ENCODE measurements at places on chromosomes 11 and 22.

DNA sequence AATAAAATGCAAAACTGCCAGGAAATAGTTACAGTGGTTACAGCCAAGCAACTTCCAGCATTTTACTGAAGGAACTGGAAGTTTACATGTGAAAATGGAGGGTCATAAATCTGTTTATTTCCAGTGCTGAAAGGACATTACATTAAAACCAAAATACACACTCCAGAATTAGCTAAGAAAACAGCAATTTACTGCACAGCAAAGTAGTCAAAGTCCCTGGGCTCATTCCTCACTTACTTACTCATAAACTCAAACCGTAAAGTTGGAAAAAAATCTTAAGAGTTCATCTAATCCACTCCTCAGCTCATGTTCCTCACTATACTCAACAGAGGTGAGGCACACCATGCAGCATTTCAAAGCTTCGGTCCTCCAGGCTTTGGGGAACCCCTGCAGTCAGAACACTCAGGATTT lies 17.4 kb downstream of the CTSC start:
- no peak overlapping the region for H3K27ac ChIP-seq
- no peaks in the 10 kb centered on the region for H3K36me3 ChIP-seq

DNA sequence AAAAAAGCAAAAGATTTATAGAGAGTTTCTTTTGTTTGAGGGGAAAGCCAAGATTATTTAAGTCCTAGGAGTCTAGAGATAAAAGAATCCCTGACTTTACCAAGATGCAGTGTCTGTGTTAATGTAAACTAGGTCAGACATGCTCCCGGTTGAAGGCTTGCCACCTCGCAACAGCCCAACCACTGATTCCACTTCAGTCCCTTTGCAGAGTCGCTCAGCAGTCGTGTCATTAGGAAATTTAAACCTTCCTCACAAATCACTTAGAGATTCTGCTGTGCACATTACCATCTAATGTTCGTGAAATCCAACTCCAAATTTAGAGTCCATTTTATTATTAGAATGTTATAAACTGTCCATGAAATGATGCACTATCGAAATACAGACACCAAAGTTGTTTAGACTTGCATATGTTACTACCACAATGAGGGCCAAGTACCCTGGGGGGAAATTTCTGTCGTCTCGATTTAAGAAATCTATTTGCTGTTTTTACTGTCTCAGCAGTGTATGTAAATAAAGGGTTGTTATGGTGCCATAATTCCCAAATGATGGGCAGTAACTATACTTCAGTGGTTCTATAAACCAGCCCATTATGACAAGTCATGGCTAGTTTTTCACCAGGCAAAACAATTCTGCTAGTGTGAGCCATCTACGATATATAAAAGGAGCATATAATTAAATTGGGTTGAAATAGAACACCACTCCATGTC lies 101.4 kb upstream of the MTNR1B start:
- H3K36me3 ChIP-seq: no peaks in the 10 kb centered on the region
- no peak overlapping the region for H3K4me3 ChIP-seq
- H3K27me3 ChIP-seq: no peaks in the 10 kb centered on the region
- no peak overlapping the region for H3K27ac ChIP-seq
- peaks cover 7% of the 10 kb centered on the region for H3K4me1 ChIP-seq

DNA sequence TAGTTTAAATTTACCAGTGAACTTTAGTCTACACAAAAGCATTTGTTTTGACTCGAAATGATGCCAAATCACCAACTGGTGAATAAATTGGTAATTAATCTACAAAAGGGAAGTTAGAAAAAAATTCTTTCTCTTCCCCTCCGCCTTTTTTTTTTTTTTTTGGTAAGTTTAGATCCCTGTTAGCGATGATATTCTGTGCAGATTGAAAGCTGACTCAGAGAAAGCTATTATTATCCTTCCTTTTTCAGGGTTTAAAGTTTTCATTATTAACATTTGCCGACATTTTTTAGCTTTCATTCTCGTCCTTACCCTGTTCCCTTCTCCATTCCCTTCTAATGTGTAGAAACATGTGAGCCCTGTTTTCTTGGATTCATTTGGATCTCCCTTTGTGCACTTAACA lies 16.8 kb upstream of the NUP160 start:
- peaks cover 22% of the 10 kb centered on the region for H3K4me1 ChIP-seq
- no peak overlapping the region for H3K4me3 ChIP-seq
- DNase-seq: no peak
- no peak overlapping the region for H3K27ac ChIP-seq

- no peaks in the 10 kb centered on the region for H3K27me3 ChIP-seq
- no peak for DNase-seq
- H3K27ac ChIP-seq: no peak overlapping the region
- no peak overlapping the region for H3K4me3 ChIP-seq
Observed at GRCh38 chr22:50694099-50694605, 21.5 kb downstream of the SHANK3 start.

DNA sequence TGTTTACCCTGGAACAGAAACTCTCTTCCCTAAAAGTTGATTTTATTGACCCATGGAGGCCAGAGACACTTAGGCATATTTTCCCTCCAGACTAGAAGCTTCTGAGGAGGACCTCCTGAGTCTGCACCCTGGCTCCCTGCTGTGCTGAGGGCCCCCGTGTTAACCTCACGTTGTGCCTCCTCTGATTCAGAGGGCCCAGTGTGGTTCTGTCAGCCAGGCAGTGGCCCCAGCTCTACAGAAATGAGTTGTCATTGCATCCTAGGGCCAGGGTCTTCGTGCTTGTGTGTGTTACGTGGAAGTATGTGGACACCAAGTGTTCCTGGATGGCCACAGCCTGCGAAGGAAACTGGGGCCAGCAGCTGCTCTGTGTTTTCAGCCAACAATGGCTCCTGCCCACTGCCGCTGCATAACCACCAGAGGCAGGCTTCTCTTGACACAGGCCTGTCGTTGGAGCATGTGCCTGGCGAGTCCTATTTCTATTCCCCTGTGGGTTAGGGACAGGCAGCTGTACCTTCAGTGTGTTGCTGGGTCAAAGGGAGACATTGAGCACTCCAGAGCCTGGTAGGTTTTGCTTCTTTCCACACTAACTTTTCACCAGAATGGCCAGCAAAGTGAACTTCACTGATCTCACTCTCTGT lies 44.5 kb downstream of the MED15 start:
- H3K4me3 ChIP-seq: no peak overlapping the region
- no peaks in the 10 kb centered on the region for H3K27me3 ChIP-seq
- H3K27ac ChIP-seq: peak overlapping the region; percentile 44
- H3K36me3 ChIP-seq: peaks cover 60% of the 10 kb centered on the region
- DNase-seq: no peak

DNA sequence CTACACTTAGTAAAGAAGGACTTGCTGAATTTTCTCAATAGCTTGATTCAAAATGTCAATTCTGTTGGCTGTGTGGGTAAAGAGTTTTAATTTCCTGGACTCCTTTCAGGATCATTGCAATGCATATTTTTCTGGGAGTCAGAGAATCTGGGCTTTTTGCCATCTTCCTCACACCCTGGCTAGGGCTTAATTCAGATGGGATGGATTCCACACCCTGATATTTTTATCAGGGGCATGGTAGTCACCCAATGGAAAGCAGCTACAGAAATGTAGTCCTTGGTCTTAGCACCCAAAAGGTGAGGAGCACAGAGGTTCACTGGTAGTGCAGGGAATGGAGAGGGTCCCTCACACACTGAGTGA lies 79.3 kb downstream of the SGSM3 start:
- no peaks in the 10 kb centered on the region for H3K27me3 ChIP-seq
- H3K4me1 ChIP-seq: no peaks in the 10 kb centered on the region
- peaks cover 26% of the 10 kb centered on the region for H3K36me3 ChIP-seq
- H3K4me3 ChIP-seq: no peak overlapping the region
- H3K27ac ChIP-seq: no peak overlapping the region

DNA sequence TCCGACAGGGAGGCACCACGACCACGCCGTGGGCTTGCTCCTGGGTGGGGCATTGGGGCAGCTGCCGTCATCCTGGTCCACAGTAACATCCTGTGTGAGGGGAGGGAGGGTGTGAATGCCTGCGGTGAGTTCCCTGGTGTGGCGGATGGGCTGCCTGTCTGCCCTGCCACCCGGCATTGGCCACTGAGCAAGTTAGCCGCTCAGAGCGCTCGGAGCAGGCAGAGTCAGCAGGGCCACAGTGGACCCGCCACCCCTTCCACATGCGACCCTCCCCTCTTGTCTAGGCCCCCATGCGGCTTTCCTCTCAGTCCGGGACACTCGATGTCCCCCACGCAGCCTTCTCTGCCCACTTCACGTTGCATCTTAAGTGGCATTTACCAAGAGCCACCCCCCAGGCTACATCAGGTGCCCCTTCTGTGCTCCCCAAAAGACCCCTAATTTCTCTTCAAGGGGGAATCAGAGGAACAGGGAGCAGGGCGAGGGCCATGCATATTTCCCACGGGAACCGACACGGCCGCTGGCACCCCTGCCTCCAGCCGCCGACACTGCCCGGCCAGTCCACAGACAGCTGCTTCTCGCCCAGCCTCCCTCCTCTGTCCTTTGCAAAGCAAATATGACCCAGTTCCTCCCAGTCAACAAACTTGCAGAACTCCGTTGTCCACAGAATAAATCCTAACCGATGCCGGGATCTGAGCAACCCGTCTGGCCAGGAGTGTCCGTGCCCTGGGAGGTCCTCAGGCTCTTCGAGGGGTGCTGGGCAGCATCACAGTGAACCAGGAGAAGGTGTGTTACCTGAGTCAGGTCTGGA lies 1482.1 kb downstream of the TBC1D22A start:
- DNase-seq: no peak
- peaks cover 53% of the 10 kb centered on the region for H3K4me1 ChIP-seq
- no peaks in the 10 kb centered on the region for H3K36me3 ChIP-seq
- H3K27me3 ChIP-seq: no peaks in the 10 kb centered on the region
- H3K4me3 ChIP-seq: no peak overlapping the region

DNA sequence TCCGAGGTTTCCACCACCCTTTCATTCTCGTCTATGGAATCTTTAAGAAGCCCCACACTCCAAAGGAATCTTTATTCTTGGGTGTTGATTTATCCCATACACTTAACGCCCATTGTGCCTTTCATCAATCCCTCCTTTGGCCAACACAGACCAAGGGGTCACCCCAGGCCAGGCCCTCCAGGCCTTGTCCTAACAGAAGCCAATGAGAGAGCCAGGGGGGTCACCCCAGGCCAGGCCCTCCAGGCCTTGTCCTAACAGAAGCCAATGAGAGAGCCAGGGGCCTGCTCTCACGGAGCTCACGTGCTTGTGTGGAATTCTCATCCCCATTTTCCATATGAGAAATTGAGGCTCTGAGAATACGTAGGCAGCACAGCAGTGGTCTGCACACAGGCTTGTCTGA lies 47.9 kb upstream of the TIMP3 start:
- no peak overlapping the region for H3K4me3 ChIP-seq
- no peaks in the 10 kb centered on the region for H3K36me3 ChIP-seq
- no peaks in the 10 kb centered on the region for H3K27me3 ChIP-seq

- no peaks in the 10 kb centered on the region for H3K36me3 ChIP-seq
- no peaks in the 10 kb centered on the region for H3K27me3 ChIP-seq
- peaks cover 21% of the 10 kb centered on the region for H3K4me1 ChIP-seq
- no peak overlapping the region for H3K27ac ChIP-seq
- no peak for DNase-seq
Observed at GRCh38 chr11:16807306-16807705, 68.9 kb downstream of the C11orf58 start.

DNA sequence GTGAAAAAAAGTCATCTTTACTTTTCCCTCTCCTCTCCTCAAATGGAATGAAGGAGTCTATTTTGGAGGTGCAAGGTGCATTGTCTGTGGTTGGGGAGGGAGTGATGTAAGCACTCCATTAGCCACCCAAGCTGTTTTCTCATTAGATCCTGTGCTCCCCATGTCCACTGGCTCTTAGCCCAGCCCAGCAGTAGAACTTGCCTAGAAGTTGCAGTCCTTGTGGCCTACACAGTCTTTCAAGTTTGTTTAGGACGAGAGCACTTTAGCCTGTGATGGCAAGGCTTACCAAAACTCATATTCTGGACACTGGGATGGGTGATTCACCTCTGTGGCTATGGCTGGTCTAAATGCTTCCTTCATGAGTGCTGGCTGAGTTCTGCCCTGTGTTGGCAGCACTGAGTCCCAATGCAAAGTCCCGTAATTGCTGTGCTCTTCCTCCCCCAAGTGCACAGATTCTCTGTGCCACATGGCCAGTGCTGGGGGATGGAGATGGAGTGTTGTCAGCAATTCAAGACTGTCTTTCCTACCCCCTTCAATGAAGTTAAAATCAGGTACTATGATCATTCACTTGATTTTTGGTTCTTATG lies 15.8 kb downstream of the SLC22A25 start:
- H3K4me3 ChIP-seq: no peak overlapping the region
- H3K27me3 ChIP-seq: no peaks in the 10 kb centered on the region
- no peak overlapping the region for H3K27ac ChIP-seq
- no peak for DNase-seq
- no peaks in the 10 kb centered on the region for H3K4me1 ChIP-seq

- peak; percentile 52 for DNase-seq
- H3K4me1 ChIP-seq: peaks cover 16% of the 10 kb centered on the region
- H3K4me3 ChIP-seq: no peak overlapping the region
- H3K27ac ChIP-seq: no peak overlapping the region
- H3K36me3 ChIP-seq: peaks cover 10% of the 10 kb centered on the region
Observed at GRCh38 chr11:102421261-102421660, 31.3 kb downstream of the TMEM123 start.

DNA sequence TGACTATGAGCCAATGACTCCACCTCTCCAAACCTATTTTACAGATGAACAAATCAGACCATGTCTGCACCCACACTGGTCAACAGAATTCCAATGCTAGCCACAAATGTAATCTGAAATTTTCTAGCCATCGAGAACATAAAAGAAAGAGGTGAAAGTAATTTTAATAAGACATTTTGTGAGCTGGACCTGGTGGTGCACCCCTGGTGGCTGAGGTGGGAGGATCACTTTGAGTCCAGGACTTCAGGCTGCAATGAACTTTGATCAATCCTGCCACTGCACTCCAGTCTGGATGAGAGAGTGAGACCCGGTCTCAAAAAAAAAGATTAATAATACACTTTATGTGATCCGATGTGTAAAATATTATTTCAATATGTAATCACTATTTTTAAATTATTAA lies 9.4 kb upstream of the RNF185 start:
- no peak overlapping the region for H3K27ac ChIP-seq
- no peaks in the 10 kb centered on the region for H3K27me3 ChIP-seq

DNA sequence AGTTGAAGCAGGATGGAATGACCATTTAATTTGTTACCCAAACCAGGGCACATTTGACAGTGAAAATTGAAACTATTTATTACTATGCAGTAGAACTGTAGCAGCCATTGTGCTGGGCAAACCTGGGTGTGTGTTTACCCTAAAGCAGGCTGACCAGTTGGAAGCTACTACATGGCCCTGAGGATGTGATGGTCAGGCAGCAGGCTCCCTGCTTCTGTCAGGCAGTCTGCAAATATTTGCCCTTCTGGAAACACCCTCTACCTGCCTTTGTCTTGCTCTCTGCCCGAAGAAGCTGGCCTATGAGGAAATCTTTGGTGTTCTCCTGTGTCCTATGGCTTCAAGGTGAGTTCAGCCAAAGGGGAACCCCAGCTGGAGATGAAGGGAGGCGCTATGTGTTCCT lies 600.1 kb upstream of the KIRREL3 start:
- no peak overlapping the region for H3K4me3 ChIP-seq
- no peak overlapping the region for H3K27ac ChIP-seq
- H3K4me1 ChIP-seq: no peaks in the 10 kb centered on the region
- DNase-seq: no peak

- peak overlapping the region; percentile 85 for H3K27ac ChIP-seq
- H3K4me3 ChIP-seq: no peak overlapping the region
- no peak for DNase-seq
- peaks cover 18% of the 10 kb centered on the region for H3K4me1 ChIP-seq
- no peaks in the 10 kb centered on the region for H3K36me3 ChIP-seq
Observed at GRCh38 chr11:10899121-10899830, 41.4 kb upstream of the ZBED5 start.

Data from thymus (tissue), 14 donors.